ENCODE measurements at places on chromosomes 2 and 18. TPM values are rescaled to one million over a fixed set of nuclear protein-coding genes. Genes with fewer than 3 reads are reported as not detected.
A peak's percentile ranks its signal among the peaks of the same experiment; 100 is the strongest.

GRCh38 chr2:184113696-184114403, 484.5 kb upstream of the ZNF804A start:
- no peaks in the 10 kb centered on the region for H3K36me3 ChIP-seq
- DNase-seq = no peak
- no peak overlapping the region for H3K27ac ChIP-seq
- H3K4me3 ChIP-seq = no peak overlapping the region
- H3K4me1 ChIP-seq = no peaks in the 10 kb centered on the region
- no peaks in the 10 kb centered on the region for H3K27me3 ChIP-seq

GRCh38 chr2:228039752-228040534, 141.5 kb downstream of the SPHKAP start:
- DNase-seq = no peak
- no peaks in the 10 kb centered on the region for H3K4me1 ChIP-seq

DNA sequence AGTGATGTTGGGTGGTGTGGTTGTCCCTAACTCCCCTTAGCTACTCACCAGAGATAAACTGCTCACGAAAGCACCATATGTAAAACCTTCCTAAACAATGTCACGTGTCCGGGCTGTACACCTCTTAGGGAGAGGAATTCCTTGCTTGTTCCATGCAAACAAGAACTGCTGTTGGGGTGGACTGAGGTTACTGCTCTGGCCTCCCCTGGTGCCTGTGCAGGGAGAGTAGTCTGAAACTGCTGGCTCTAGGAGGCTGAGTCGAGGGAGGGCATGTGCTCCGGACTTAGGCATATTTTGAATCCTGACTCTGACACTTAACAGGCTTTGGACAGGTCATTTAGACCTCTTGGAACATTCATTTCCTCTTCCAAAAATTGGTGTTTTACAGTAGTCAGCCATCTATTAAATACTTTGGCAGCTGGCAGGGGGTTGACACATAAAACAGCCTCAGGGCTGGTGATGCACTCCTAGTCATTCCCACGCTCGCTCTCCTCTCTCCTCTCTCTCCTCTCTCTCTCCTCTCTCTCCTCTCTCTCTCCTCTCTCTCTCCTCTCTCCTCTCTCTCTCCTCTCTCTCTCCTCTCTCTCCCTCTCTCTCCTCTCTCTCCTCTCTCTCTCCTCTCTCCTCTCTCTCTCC, 10.6 kb downstream of the THNSL2 start:
- H3K36me3 ChIP-seq = no peaks in the 10 kb centered on the region
- H3K4me1 ChIP-seq = peaks cover 14% of the 10 kb centered on the region
- DNase-seq = no peak
- no peak overlapping the region for H3K4me3 ChIP-seq
- peaks cover 8% of the 10 kb centered on the region for H3K27me3 ChIP-seq
- H3K27ac ChIP-seq = no peak overlapping the region

DNA sequence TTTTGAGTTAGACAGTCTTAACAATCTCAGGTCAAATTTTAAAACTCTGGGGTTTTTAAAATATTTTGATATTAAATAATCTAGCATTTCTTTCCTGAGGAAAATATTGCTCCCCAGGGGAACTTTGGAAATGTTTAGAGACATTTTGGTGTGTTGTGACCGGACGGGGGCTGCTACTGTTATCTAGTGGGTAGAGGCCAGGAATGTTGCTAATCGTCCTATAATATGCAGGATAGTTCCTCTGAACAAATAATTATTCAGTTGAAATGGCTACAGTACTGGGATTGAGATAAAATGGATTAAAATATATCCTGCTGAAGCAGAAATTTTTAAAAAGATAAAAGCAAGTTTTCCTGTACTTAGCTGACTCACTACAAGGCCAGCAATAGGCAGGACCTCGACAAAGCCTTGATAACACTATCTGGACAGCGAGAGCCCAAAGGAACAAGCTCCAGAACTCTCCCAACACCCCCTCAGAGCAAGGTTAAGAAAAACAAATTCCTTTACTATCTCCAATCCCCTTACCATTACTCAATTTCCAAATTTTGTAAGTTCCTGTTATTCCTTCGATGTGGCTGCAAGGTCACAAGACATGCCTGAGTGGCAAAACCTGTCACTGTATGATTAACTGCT, 1407.4 kb downstream of the SUCLG1 start:
- no peak overlapping the region for H3K4me3 ChIP-seq
- DNase-seq = no peak
- H3K27ac ChIP-seq = no peak overlapping the region
- H3K27me3 ChIP-seq = no peaks in the 10 kb centered on the region

GRCh38 chr2:200585730-200586643, at the start of gene AOX1:
AOX1 (plus strand) TSS chr2:200586014; CDS start chr2:200586109, 95 bp downstream.
- no peak within 1 kb of the TSS for H3K27ac ChIP-seq
- H3K4me1 ChIP-seq = peaks cover 10% of the 10 kb centered on the region
- H3K4me3 ChIP-seq = peak within 1 kb of the TSS; percentile 59
- H3K27me3 ChIP-seq = peaks cover 14% of the 10 kb centered on the region

DNA sequence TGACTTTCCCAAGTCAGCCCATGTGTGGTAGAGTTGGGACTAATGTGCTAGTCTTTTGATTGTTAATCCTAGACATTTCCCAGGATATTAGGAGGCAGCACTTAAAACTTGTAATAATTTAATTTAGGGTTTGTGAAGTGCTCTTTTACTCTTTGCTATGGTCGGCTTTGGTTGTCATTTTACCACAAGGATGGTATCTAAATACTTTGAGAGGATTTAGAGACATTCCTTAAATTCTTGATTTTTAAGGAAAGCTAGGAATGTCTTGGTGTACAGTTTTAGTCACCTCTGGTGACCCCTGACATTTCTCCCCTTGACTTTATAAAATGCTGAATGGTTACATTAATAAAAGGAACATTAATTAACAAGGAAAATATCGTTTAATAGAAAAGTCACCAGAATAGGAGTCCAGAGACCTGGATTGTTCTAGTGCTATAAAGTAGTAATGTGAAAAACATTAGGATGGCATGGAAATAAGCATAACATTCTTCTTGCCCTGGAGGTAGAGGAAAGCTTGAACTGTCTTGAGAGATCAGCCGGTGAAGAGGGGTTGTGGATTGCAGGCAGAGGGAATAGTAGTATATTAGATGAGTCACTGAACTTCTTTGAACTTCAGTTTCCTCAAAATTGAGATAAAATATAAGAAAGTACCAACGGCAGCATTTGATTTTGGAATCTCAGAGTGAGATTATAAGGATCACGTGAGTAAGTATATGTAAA, 209.2 kb downstream of the MCFD2 start:
- DNase-seq = no peak
- no peaks in the 10 kb centered on the region for H3K36me3 ChIP-seq
- H3K27ac ChIP-seq = no peak overlapping the region
- no peak overlapping the region for H3K4me3 ChIP-seq
- H3K27me3 ChIP-seq = no peaks in the 10 kb centered on the region
- peaks cover under 1% of the 10 kb centered on the region for H3K4me1 ChIP-seq

DNA sequence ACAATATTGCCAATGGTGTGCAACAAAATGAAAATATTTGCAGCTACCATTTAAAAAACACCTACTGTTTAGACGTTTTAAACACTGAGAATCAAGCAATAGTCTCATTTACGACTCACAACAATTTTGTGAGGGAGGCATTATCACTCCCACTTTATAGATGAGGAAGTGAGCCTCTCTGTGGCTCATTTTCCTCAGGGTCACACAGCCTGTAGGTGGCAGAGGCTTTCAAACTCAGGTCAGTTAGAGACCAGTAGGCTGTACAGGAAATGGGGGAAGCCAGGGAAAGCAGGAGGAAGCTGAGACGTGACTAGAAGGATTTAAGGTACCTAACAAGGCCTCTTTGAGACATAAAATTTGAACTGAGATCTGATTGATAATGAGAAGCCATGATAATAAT, 95.0 kb upstream of the ZNF521 start:
- H3K4me3 ChIP-seq = no peak overlapping the region
- no peaks in the 10 kb centered on the region for H3K4me1 ChIP-seq
- DNase-seq = no peak
- no peak overlapping the region for H3K27ac ChIP-seq

- H3K27ac ChIP-seq = no peak overlapping the region
- H3K27me3 ChIP-seq = no peaks in the 10 kb centered on the region
- no peaks in the 10 kb centered on the region for H3K36me3 ChIP-seq
- no peak for DNase-seq
Observed at GRCh38 chr18:60861575-60861974, 471.7 kb upstream of the CDH20 start.

- no peak overlapping the region for H3K4me3 ChIP-seq
- peaks cover 9% of the 10 kb centered on the region for H3K36me3 ChIP-seq
- H3K4me1 ChIP-seq = no peaks in the 10 kb centered on the region
- no peaks in the 10 kb centered on the region for H3K27me3 ChIP-seq
Observed at GRCh38 chr2:6960659-6961058, 43.4 kb downstream of the RNF144A start.

GRCh38 chr2:213834331-213834730, 550.1 kb downstream of the SPAG16 start:
- DNase-seq = no peak
- H3K27me3 ChIP-seq = no peaks in the 10 kb centered on the region
- no peak overlapping the region for H3K4me3 ChIP-seq
- no peak overlapping the region for H3K27ac ChIP-seq

- peaks cover 59% of the 10 kb centered on the region for H3K4me1 ChIP-seq
- H3K27ac ChIP-seq = peak overlapping the region; percentile 80
- H3K36me3 ChIP-seq = peaks cover 38% of the 10 kb centered on the region
Observed at GRCh38 chr2:69764286-69765095, 22.6 kb downstream of the ANXA4 start.

- no peak overlapping the region for H3K27ac ChIP-seq
- no peak overlapping the region for H3K4me3 ChIP-seq
- no peaks in the 10 kb centered on the region for H3K36me3 ChIP-seq
- no peaks in the 10 kb centered on the region for H3K27me3 ChIP-seq
Observed at GRCh38 chr2:29753671-29754444, 167.5 kb downstream of the ALK start.

DNA sequence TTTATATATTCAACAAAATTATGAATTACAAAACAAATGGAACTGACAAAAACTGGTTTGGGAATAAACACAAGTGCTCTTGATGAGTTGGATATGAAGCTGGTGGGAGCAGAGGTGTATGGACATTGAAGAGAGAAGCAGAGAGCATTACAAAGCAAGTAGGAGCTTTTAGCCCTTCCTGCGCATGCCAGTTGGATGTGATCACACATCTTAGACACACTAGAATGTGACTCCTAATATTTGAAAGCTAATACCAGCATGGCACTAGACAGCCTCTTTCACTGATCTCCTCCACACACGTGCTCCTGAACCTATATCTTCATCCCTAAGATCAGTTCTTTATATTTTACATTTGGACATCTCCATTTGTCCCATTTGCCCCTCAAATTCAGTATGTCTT, 298.1 kb downstream of the MTX2 start:
- peaks cover 41% of the 10 kb centered on the region for H3K27me3 ChIP-seq
- no peaks in the 10 kb centered on the region for H3K4me1 ChIP-seq
- H3K36me3 ChIP-seq = no peaks in the 10 kb centered on the region

GRCh38 chr2:75606761-75607399, 39.7 kb upstream of the MRPL19 start:
- no peak for DNase-seq
- no peak overlapping the region for H3K27ac ChIP-seq
- H3K4me1 ChIP-seq = no peaks in the 10 kb centered on the region

DNA sequence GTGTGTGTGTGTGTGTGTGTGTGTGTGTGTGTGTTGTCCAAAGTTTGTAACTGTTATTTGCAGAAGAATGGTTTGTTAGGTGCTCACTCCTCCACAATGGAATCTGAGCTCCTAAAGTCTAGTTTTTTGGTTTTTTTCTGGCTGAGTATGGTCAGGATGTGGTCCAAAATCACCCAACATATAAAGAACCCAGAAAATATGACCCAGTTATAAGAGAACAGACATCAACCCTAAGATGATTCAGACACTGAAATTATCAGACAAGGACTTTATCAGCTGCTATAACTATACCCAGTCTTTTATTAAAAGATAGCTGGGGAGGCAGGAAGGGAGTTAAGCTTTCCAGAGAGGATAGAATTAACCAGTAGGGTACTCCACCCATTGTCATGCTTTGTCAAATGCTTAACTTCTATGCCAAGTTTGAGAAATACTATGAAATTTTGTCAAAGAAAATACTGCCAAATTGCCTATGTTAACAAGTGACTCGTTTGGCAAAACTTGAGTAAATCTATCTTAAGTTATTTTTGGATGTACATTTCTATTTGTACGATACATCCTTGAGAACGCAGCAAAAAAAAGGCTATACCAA, 57.5 kb downstream of the TANK start:
- no peak overlapping the region for H3K4me3 ChIP-seq
- peaks cover 55% of the 10 kb centered on the region for H3K36me3 ChIP-seq
- no peak overlapping the region for H3K27ac ChIP-seq
- no peaks in the 10 kb centered on the region for H3K27me3 ChIP-seq

DNA sequence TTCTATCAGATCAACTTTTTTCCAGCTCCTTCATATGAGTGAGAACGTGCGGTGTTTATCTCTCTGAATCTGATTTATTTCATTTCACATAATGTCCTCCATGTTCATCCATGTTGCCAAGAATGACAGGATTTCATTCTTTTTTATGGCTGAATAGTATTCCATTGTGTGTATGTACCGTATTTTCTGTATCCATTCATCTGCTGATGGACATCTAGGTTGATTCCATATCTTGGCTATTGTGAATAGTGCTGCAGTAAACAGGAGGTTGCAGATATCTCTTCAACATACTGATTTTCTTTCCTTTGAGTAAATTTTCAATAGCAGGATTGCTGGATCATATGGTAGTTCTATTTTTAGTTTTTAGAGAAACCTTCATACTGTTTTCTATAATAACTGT, 388.5 kb downstream of the DCDC2C start:
- H3K4me3 ChIP-seq = no peak overlapping the region
- H3K27ac ChIP-seq = no peak overlapping the region
- no peaks in the 10 kb centered on the region for H3K27me3 ChIP-seq
- DNase-seq = no peak
- no peaks in the 10 kb centered on the region for H3K4me1 ChIP-seq

GRCh38 chr2:218927422-218927821, 32.0 kb upstream of the CDK5R2 start:
- DNase-seq = no peak
- peaks cover 3% of the 10 kb centered on the region for H3K36me3 ChIP-seq
- H3K4me1 ChIP-seq = no peaks in the 10 kb centered on the region
- peaks cover 13% of the 10 kb centered on the region for H3K27me3 ChIP-seq

Gene CIB4
- total RNA-seq = not detected

Gene MC2R
- not detected for total RNA-seq

Gene IL36RN
- total RNA-seq = not detected

Gene LYG2
- total RNA-seq = not detected

Gene TUBB8B
- not detected for total RNA-seq

Gene CIDEA
- not detected for total RNA-seq

Gene CLEC4F
- total RNA-seq = not detected

Gene PTPRN
- total RNA-seq = 0.28 TPM

Gene TTN
- total RNA-seq = 2.1 TPM

Gene ERFE
- total RNA-seq = not detected
